ENCODE measurements at places on chromosomes 12 and 14.

DNA sequence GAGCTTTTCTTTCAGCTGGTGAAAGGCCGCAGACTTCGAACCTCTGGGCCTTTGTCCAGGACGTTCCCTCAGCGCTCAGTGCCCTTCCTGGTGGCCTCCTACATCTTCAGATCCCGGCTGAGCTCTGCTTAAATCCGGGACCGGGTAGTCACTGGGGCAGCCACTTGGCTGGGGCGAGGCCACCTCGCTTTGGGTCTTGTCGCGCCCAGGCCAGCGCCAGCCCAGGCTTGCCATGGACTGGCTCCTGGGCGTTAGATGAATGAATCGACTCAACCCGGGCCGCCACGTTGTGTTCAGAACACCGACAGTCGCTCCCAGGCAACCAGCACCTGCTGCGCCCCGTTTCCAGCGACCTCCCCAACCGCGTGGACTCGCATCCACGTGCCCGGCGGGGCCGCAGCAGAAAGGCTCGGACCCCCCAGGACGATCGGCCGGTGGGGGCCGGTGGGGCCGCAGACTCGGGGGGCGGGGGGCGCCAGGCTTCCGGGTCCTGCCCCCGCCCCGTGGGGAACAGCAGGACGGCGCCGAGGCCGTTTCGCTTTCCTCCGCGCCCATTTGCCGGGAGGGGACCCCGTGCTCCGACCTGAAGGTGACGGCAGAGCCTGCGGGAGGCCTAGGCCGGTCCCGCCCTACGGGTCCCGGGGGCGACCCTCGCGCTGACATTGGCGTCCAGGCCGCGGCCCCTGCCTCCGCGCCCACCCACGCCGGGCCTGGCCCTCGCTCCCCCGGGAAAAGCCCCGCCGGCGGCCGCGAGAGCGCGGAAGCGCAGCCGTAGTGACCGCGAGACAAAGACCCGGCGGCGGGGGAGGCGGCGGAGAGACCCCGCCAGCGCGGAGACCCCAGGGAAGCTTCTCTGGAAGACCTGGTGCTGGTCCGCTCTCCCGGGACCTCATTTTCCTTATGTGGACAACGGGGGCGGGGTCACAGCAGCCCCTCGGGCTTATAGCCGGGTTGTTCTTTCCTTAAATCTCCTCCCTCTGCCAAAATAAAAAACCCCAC is 37.3 kb upstream of the RCOR1 start:
- peak; percentile 78 for DNase-seq

- peak; percentile 88 for DNase-seq
Measured at GRCh38 chr12:102957339-102958050, at the start of gene ASCL1. Gene ASCL1, plus strand, starts transcription at chr12:102957674. Its CDS starts 571 bp downstream, at chr12:102958245.

DNA sequence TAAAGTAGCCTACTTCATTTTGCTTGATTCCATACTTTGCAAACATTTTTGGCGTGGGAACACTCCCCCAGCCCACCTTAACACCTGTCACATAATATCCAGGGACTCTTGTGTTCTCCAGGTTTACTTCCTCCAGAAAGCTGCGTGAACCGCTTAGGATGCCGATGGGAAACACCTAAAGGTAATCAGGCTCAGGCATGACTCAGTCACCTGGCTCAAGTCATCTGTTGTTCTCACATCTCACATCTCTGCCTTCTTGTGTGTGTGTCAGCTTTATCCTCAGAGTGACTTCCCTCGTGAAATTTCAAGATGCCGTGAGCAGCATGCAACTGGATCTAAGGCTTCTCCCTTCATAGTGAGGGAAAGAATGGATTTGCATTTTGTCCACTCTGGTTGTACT is 48.1 kb upstream of the DUSP6 start:
- no peak for DNase-seq

GRCh38 chr14:69490219-69490918 is 5.8 kb downstream of the PLEKHD1 start:
- DNase-seq: no peak

DNA sequence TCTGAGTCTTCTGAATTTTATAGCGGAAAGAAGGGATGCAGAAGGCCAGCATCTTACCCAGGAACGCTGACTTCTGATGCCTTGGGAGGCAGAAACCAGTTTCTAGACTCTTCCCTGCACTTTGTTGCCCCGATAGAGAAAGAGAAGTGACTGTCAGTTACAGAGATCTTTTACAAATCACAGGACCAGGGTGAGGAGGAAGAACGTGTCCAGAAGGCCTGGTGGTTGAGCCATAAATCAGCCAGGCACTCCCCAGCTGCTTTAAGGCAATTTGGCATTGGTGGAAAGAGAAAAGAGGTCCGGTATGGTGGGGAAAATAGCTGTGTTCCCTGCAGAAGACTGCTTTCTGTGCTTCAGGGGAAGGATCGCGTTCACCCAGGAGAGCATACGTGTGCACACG is 88.7 kb upstream of the KCNA1 start:
- DNase-seq: no peak

DNA sequence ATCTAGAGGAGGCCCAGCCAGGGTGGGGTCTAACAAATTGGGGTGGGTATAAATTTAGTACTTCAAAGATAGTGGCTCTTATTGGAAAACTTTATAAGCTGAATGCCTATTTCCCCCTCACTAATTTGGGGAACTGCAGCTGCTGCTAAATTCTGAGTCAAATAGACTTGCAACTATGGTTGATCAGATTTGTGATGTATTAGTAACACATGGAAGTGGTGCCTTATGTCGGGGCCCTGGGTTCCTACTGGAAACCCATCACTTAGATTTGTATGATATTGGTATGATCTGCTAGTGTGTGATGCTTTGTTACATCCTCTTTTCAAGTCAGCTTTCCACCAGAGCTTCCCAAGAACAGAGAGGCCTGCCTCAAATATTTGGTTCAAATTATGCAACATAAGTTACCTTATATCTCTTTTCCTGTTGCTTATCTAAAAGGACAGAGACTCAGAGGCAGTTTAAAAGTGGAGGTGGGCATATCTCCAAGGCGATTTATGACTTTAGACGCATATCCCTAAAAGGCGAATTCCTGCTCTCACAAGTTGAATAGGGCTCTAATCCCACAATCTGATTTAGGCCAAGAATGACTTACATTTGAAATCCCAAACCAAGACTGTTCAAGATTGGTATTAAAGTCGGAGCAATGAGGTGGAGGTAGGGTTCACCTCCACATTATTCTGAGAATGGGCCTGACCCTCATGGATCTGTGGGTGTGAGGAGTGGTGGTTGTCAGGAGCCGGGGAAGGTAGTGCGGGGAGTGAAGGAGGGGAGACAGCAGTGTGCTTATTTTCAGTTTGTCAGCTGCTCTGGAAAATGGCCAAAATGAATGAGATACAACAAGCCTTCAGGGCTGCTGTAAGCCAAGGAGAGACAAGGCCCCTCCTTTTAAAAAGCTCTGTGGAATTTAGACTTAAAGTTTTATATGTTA is 425.8 kb downstream of the RAD51B start:
- peak; percentile 74 for DNase-seq

DNA sequence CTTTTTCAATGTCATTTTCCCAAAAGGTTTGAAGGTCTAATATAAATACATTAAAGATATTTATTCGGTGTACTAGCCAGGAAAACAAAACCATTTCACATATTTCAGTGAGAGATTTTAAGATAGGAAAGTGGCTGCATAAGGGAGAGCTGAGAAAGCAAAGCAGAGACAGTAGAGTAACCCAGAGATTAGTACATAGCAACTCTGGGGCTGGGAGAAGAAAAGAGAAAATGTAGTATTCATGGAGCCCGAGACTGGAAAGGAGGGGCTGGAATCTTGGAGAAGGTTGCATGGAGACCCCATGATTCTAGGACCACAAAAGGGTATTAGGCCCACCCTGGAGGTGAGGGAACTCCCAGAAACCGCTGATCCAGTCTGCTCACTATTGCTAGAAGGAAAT is 236.9 kb downstream of the PAWR start:
- DNase-seq: no peak

- DNase-seq: no peak
Measured at GRCh38 chr14:58876608-58877007, 238.8 kb downstream of the DACT1 start.

DNA sequence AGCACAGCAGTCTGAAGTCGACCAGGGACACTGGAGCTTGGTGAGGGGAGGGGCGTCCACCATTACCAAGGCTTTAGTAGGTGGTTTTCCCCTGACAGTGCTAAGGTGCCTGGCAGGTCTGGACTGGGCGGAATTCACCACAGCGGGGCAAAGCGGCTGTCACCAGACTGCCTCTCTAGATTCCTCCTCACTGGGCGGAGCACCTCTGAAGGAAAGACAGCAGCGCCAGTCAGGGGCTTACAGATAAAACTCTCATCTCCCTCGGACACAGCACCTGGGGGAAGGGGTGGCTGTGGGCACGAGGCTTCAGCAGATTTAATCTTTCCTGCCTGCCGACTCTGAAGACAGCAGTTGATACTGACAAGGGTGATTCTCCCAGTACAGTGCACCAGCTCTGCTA is 39.1 kb downstream of the DDHD1 start:
- no peak for DNase-seq

DNA sequence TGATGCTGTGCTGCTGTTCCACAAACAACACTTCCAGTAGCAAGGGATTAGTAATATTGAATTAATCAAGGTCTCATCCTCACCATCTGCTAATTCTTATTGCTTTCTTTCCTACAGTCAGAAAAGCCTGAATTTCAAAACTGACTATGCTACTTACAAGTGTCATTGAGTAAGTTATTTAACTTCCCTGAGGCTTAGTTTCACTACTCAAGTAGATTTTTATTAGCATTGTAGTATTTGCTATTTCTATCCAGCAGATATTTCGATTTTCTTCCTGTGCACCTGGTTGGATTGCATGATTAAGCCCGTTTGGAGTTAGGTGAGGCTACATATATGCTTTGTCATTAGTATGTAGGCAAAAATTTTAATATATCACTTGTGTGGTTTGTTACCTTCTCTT is 591.5 kb downstream of the TRHDE start:
- DNase-seq: no peak

DNA sequence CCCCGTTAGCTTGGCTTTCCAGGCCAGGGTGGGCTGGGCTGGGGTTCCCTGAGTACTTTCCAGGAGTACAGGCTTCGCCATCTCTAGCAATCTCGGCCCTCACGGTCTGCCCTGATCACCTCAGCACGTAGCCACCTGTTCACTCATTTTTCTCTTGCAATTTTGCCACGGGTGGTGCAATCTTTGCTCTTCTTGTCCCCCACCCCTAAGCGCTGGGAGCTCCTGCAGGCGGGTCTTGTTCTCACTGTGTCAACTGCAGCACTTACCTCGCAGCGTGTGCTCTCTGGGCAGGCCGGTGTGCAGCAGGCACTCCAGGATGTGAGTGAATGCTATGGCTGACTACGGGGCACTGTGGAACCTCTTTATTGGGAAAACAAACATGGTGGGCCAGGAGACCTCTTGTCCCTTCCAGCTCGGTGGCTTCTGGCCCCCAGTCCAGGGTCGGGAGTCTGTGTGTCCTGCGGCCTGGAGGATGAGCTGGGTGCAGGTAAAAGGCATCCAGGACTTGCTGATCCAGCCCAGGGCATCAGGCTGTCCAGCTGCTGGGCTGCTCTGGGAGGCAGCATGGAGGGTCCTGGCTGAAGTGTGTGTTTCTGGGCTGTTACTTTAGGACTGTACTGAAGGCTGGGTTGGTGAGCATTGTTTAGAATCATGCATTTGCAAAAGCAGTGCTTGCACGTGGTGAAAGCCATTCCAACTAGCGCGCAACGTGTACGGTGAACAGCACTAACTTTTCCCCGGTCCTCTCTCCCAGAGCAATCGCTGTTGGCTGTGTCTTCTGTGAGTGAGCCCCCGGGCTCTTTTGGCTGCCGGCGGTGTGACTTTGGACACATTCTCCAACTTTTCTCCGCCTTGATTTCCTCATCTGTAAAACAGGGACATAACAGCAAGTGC is 1.5 kb upstream of the ULK1 start:
- no peak for DNase-seq

- DNase-seq: no peak
Measured at GRCh38 chr14:54443981-54444380, 2.8 kb upstream of the CNIH1 start.

GRCh38 chr12:12023456-12023855 is 47.3 kb upstream of the BCL2L14 start:
- DNase-seq: no peak

- no peak for DNase-seq
Measured at GRCh38 chr14:21680072-21680471, 6.5 kb upstream of the OR4E1 start.

GRCh38 chr14:101577221-101577909 is 16.1 kb downstream of the DIO3 start:
- no peak for DNase-seq

- DNase-seq: no peak
Measured at GRCh38 chr12:90621927-90622326, 333.0 kb downstream of the CCER1 start.

DNA sequence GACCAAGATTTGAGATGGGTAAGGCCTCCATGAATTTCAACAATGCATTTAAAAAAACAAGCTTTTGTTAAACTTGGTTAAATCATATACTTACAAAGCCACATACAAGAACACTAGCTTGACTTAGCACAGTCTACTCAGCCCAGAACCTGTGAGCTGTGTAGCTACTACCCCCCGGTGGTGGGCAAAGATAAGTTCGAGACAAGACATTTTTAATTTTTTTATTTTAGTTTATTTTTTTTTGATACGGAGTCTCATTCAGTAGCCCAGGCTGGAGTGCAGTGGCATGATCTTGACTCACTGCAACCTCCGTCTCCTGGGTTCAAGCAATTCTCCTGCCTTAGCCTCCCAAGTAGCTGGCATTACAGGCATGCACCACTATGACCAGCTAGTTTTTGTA is 3.7 kb upstream of the NECAP1 start:
- DNase-seq: peak; percentile 43

DNA sequence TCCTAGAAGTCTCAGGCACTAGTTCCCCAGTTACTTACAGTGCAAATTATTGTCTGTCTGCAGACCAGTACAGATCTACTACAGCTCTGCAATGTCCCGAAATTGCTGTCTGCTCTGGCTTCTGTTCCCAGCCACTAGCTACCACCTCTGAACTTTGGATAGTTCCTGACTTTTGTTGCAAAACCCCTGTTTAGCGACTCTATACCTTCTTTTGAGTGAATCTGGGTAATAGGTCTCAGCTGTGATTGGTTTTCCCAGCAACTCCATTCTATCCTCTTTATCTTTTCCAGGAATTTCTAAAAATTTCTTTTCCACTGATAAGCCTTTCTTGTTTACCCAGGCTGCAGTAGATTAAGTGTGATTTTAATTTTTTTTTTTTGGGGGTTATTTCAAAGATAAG is 16.8 kb downstream of the KCNJ8 start:
- no peak for DNase-seq

GRCh38 chr12:87866578-87867292 is 162.5 kb downstream of the C12orf50 start:
- no peak for DNase-seq

DNA sequence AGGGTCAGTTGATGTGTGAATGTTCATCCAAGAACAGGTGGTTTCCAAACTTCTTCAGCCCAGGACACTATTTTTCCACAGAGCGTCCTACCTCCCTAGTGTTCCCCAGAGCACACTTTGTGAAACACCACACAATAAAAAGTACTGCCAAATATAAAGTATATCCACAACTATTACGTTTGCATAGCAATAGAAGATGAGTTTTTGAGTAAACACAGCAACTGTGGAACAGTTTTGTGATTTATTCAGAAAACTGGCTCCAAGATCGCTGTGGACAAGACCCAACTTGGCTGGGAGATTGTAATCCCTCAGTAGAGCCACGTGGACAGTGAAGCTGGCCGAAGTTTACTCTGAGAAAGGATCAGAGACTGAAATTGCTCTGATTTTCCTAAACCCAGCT is 14.5 kb upstream of the MAP1LC3B2 start:
- no peak for DNase-seq

Measured in eye (tissue), 1 donor.